Fibroblast of lung (primary cell): ENCODE measurements at places on chromosomes 1 and 21. TPM values are rescaled to one million over a fixed set of nuclear protein-coding genes. Genes with fewer than 3 reads are reported as not detected.

GRCh38 chr1:222347627-222348026 is 200.3 kb downstream of the HHIPL2 start:
- DNase-seq: no peak
- H3K27me3 ChIP-seq: no peaks in the 10 kb centered on the region
- no peaks in the 10 kb centered on the region for H3K36me3 ChIP-seq
- no peak overlapping the region for H3K4me3 ChIP-seq
- H3K27ac ChIP-seq: no peak overlapping the region
- no peaks in the 10 kb centered on the region for H3K4me1 ChIP-seq

DNA sequence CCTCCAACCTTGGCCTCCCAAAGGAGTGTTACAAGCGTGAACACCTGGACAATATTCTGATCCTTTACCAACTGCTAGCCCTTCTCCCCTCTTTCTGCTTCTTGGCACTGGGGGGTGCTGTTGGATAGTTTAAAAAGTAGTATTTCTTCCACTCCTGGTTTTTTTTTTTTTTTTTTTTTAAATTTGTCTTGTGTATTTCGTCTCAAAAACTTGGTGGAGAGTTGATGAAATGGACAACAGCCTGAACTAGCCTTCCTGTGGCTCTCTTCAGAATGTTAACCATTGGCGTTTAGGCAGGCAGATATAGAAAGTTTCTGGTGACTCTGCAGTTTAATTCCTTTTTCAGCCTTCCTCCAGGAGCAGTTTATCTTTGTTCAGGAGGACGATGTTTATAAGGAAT is 69.7 kb upstream of the USP24 start:
- no peaks in the 10 kb centered on the region for H3K27me3 ChIP-seq
- H3K4me1 ChIP-seq: peaks cover 4% of the 10 kb centered on the region
- no peak overlapping the region for H3K27ac ChIP-seq
- H3K4me3 ChIP-seq: no peak overlapping the region
- DNase-seq: peak; percentile 75
- H3K36me3 ChIP-seq: no peaks in the 10 kb centered on the region

- H3K4me3 ChIP-seq: no peak overlapping the region
- H3K36me3 ChIP-seq: no peaks in the 10 kb centered on the region
- H3K4me1 ChIP-seq: peaks cover 2% of the 10 kb centered on the region
- H3K27ac ChIP-seq: no peak overlapping the region
- no peaks in the 10 kb centered on the region for H3K27me3 ChIP-seq
- peak; percentile 75 for DNase-seq
These were observed 16.4 kb upstream of the ATP1A1 start for GRCh38 chr1:116356673-116357072.

- peaks cover 12% of the 10 kb centered on the region for H3K4me1 ChIP-seq
- H3K36me3 ChIP-seq: no peaks in the 10 kb centered on the region
- H3K27me3 ChIP-seq: peaks cover 7% of the 10 kb centered on the region
- no peak overlapping the region for H3K4me3 ChIP-seq
These were observed 4.6 kb downstream of the HCRTR1 start for GRCh38 chr1:31621847-31622730.

DNA sequence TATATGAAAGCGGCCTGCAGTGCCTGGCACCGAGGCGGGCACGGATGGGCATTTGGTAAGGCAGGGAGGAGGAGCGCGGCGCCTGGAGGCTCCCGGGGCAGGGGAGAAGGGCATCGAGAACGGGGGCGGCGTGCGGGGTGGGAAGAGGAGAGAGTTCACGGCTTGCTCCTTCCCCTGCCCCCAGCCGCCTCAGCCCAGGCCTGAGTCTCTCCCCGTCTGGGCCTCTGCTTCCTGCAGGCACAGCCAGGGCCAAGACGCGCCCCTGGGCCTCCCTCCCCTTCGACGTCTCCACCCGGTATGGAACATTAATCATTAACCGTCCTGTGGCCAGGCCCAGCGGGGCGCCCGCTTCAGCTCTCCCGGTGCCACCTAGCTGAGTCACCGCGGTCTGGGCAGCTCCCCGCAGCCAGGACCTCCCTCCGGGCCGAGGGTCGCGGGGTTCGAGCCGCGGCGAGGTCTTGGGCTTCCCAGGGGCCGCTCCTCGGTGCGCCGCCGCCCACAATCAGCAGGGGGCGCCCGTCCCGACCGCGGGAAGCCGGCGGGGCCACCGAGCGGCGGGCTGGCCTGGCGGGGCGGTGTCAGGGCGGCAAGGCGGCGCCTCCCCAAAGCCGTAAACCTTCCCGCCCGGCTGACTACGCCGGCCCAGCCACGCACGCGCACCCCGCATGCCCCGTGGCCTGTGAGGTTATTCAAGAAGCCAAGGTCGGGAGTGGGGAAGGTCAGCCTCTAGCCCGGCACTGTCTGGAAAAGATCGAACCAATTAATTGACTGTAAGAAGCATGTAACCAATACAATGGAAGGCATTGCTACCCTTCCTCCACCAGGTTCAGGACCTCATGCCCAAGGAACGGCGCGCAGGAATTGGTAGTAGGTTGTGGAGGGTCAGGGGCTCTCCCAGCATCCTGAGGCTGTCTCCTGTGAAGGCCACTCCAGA is 23.4 kb upstream of the RD3 start:
- H3K27ac ChIP-seq: no peak overlapping the region
- no peaks in the 10 kb centered on the region for H3K36me3 ChIP-seq
- peak; percentile 80 for DNase-seq
- H3K4me3 ChIP-seq: no peak overlapping the region

DNA sequence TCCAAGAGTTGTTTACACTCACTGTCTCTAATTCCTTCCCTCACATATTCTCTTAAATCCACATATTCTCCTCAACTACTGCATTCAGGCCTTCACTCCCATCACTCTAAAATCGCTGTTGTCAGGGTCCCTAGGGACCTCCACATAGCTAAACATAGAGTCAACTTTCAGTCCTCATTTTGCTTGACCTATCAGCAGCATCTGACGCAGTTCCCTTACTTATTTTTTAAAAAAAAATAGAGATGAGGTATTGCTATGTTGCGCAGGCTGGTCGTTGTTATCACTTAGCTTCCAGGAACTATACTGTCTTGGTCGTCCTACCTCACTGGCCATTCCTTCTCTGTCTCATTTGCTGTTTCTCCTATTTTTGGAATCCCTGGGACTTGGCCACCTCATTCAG is 11.7 kb upstream of the PLEKHO1 start:
- peak overlapping the region; percentile 35 for H3K27ac ChIP-seq
- H3K4me3 ChIP-seq: no peak overlapping the region
- peaks cover 5% of the 10 kb centered on the region for H3K4me1 ChIP-seq
- H3K27me3 ChIP-seq: no peaks in the 10 kb centered on the region
- no peaks in the 10 kb centered on the region for H3K36me3 ChIP-seq

- no peaks in the 10 kb centered on the region for H3K36me3 ChIP-seq
- no peaks in the 10 kb centered on the region for H3K27me3 ChIP-seq
- no peak overlapping the region for H3K4me3 ChIP-seq
- no peak overlapping the region for H3K27ac ChIP-seq
- H3K4me1 ChIP-seq: no peaks in the 10 kb centered on the region
- no peak for DNase-seq
These were observed 310.0 kb upstream of the RUNX1 start for GRCh38 chr21:35359076-35359475.

- peak; percentile 95 for DNase-seq
- H3K4me1 ChIP-seq: peaks cover 7% of the 10 kb centered on the region
These were observed 49.8 kb downstream of the KCNJ15 start for GRCh38 chr21:38306433-38307141.

DNA sequence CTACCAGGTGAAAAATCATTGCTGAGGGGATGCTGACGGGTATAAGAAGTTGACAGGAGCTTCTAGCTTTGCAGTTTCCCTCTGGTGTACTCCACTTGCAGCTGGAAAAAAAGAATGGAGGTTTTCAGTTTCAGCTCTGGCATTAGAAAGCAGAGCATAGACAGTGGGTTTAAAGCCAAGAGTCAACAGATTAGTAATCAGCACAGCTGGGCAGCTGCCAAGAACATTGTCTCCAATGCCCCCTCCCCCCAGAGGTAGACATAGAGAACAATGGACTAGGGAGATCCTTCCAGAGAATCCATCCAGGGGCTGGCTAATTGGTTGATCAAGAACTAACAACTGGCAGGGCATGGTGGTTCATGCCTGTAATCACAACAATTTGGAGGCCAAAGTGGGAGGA is 10.1 kb upstream of the ZBTB8B start:
- H3K4me3 ChIP-seq: no peak overlapping the region
- H3K27ac ChIP-seq: no peak overlapping the region
- DNase-seq: peak; percentile 26
- H3K27me3 ChIP-seq: no peaks in the 10 kb centered on the region
- no peaks in the 10 kb centered on the region for H3K36me3 ChIP-seq
- H3K4me1 ChIP-seq: no peaks in the 10 kb centered on the region

- no peak overlapping the region for H3K27ac ChIP-seq
- no peak overlapping the region for H3K4me3 ChIP-seq
- peaks cover 3% of the 10 kb centered on the region for H3K4me1 ChIP-seq
These were observed 17.7 kb downstream of the RAP1GAP start for GRCh38 chr1:21651214-21652042.

DNA sequence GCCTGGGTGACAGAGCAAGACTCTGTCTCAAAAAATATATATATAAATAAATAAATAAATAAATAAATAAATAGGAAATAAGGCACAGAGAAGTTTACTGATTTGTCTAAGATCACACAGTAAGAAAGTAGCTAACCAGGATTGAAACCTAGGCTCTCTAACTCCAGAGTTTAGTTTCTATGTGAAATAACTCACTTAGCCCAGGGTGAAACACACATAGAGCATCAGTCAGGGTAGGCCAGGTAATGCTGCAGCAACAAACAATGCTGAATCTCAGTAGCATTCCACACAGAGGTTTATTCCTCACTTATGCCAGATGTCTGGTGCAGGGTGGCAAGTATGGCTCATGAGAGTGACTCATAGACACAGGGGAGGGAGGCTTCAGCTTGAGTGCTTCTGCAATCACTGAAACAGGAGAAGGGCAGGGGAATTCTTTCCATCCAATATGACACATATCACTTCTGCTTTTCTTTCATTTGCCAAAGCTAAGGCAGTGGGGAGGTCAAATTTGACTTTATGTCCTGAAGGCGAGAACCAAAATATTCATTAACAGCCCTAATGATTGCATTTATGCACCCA is 37.1 kb upstream of the KANK4 start:
- H3K27ac ChIP-seq: no peak overlapping the region
- H3K36me3 ChIP-seq: no peaks in the 10 kb centered on the region
- H3K4me3 ChIP-seq: no peak overlapping the region
- no peaks in the 10 kb centered on the region for H3K4me1 ChIP-seq
- no peaks in the 10 kb centered on the region for H3K27me3 ChIP-seq

DNA sequence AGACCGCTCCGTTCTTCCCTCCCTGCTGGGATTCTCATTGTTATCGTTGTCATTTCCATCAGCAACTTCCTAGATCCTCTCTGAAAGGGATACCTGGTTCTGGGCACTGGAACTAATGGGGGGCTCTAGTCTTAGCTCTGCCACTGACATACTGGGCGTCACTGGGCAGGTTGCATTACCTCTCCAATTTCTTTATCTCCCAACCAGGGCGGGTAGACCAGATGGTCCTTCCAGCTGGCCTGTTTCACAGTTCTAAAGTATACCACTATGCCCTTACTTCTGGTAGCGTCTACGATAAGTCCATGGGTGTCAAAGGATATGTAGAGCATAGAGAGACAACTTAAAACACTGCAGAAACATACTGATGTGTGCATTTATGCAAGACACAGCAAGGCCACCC is 1.4 kb downstream of the GPR37L1 start:
- no peaks in the 10 kb centered on the region for H3K36me3 ChIP-seq
- no peak overlapping the region for H3K27ac ChIP-seq
- peaks cover 2% of the 10 kb centered on the region for H3K4me1 ChIP-seq
- no peak overlapping the region for H3K4me3 ChIP-seq
- peaks cover 19% of the 10 kb centered on the region for H3K27me3 ChIP-seq
- DNase-seq: no peak

- no peak overlapping the region for H3K27ac ChIP-seq
- no peak overlapping the region for H3K4me3 ChIP-seq
- H3K36me3 ChIP-seq: peaks cover 36% of the 10 kb centered on the region
- no peaks in the 10 kb centered on the region for H3K27me3 ChIP-seq
These were observed 10.5 kb downstream of the SERINC2 start for GRCh38 chr1:31423418-31423947.

DNA sequence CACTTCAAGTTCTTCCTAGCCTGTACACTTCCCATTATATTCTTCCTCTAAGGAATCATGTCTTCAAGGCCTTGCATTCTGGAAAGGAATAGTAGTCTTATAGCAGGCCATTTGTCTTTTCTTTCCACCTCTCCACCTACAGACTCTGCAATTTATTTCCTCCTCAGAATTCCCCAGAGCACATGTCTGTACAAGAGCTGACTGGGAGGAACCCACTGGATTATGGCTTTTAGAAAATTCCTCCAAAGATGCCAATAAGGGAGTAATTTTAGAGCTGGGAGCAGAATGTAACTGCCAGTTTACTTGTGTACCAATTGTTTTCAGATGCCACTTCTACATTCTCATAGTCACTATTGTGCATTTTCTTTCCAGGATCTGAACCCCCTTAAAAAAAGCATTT is 3.4 kb upstream of the PSMG1 start:
- no peaks in the 10 kb centered on the region for H3K27me3 ChIP-seq
- H3K4me1 ChIP-seq: peaks cover 3% of the 10 kb centered on the region
- H3K4me3 ChIP-seq: no peak overlapping the region
- no peak for DNase-seq
- H3K27ac ChIP-seq: no peak overlapping the region

DNA sequence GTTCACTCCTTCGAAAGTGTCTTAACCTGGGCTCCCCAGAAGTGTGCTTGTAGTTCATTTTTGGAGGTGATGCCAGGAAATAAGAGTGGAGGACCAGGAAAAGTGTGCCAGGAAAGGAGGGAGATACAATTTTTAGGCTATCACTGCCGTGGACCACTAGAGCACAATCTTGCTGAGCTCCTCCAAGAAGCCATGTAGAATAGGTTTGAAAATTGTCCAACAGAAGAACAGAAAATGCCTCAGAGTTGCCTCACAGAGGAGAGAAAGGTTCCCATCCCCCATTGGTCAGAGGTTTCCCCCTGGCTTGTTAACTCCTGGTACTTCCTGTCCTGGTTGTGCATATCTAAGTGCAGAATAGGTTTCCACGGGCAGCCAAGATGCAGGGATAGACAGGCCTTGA is 41.6 kb downstream of the CATSPERE start:
- DNase-seq: no peak
- no peaks in the 10 kb centered on the region for H3K4me1 ChIP-seq
- H3K36me3 ChIP-seq: no peaks in the 10 kb centered on the region

Gene HSD3B1
- total RNA-seq: not detected in 2 replicates

Gene S100A8
- total RNA-seq: not detected in 2 replicates

Gene HLX
- total RNA-seq: 22.3 and 25.2 TPM in 2 replicates

Gene FMO1
- 0.77 TPM in 1 of 2 replicates, not detected in the other for total RNA-seq

Gene CRNN
- not detected in 2 replicates for total RNA-seq
